ENCODE measurements at places on chromosomes 13 and 19. TPM values are rescaled to one million over a fixed set of nuclear protein-coding genes. Genes with fewer than 3 reads are reported as not detected.
A peak's percentile ranks its signal among the peaks of the same experiment; 100 is the strongest.

RNF17 gene
- not detected for total RNA-seq

- H3K36me3 ChIP-seq: no peaks in the 10 kb centered on the region
- no peak for DNase-seq
- H3K4me1 ChIP-seq: peaks cover 10% of the 10 kb centered on the region
- H3K27ac ChIP-seq: no peak overlapping the region
Measured at GRCh38 chr13:82467626-82468025, 1414.6 kb downstream of the SLITRK1 start.

- no peaks in the 10 kb centered on the region for H3K36me3 ChIP-seq
- no peak for DNase-seq
- peaks cover 21% of the 10 kb centered on the region for H3K4me1 ChIP-seq
Measured at GRCh38 chr13:98156259-98156658, 13.4 kb downstream of the FARP1 start.

DNA sequence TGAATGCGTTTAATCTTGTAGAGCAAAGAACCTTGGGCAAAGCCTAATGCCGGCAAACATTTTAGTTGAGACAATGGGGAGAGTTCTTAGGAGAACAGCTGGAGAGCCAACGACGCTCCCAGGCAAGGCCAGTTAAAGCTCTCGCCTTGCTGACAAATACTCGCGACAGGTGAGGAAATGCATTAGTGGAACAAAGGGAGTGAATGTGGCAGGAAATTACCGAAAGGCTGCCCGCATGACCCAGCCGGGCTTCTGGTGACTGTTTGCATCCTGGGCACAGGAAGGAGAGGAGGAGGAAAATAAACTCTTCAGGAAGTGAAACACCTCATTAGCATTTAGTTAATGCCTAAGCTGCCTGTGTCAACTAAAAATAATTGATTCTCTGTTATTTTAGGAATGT, 74.6 kb downstream of the SHISA2 start:
- no peaks in the 10 kb centered on the region for H3K27me3 ChIP-seq
- DNase-seq: peak; percentile 83
- H3K4me1 ChIP-seq: peaks cover 34% of the 10 kb centered on the region
- peak overlapping the region; percentile 66 for H3K27ac ChIP-seq
- no peaks in the 10 kb centered on the region for H3K36me3 ChIP-seq
- H3K4me3 ChIP-seq: no peak overlapping the region

DNA sequence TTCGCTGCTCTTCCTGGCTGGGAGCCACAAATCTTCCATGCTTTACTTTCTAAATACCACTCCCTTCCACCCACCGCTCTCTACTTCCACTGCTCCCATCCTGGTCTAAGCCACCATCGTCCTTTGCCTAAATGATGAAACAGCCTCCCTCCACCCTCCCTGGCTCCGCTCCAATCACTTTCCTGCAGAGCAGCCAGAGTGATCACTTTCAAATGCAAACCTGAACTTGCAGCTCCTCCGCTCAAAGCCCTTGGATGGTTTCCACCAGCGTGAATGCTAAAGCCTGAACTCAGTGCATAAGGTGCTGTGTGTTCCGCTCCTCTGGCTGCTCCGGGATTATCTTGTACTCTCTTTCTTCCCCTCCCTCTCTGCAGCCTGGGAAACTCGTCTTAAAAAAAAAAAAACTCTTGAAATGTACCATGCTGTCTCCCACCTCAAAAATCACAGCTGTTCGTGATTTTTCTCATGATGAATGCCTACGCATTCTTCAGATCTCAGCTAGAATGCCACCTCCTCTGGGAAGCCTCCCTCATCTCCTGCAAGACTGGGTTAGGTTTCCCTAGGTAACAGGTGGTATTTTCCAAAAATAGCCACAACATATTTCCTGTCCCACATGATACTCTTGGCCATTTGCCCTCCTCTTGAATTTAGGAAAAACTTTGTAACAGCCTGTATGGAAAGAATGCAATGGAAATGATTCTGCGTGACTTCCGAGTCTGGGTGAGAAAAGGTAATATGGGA, 3.7 kb upstream of the SIN3B start:
- H3K27me3 ChIP-seq: no peaks in the 10 kb centered on the region
- DNase-seq: peak; percentile 68
- H3K36me3 ChIP-seq: no peaks in the 10 kb centered on the region
- H3K27ac ChIP-seq: peak overlapping the region; percentile 56
- peak overlapping the region; percentile 53 for H3K4me3 ChIP-seq
- peaks cover 18% of the 10 kb centered on the region for H3K4me1 ChIP-seq
